Activated B cell treated with CpG ODN at 0.5 μM for 24 hours (primary cell): ENCODE measurements at places on chromosomes 2 and 18. TPM values are rescaled to one million over a fixed set of nuclear protein-coding genes. Genes with fewer than 3 reads are reported as not detected.

The C2orf80 gene
- total RNA-seq = not detected in 2 replicates

DNA sequence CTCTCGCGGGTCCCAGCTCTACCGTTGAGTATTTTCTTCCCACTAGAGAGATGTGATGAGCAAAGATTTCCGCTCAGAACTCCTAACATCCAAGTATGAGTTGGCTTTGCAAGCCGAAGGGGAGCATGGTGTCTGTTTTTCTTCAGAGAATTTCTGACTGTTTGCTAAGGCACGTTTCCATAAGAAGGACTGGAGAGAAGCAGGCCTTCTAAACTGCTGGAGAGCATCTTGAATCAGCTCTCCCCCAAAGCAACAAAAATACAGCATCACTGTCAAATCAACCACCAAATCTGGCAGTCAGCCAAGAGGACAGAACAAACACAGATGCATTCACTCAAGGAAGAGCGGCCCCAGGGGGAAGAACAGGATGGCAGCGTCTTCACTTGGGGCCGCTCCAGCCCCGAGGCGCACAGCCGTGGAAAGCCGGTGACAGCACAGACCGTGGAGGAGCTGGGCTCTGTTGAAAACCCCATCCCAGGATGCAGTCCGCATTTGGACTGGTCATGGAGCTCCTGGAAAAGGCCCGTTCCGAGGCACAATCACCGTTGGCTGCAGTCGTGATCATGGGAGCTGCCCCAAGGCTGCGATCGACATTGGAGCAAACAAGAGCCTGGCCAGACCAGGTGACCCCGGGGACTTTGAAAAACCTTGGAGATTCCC lies 101.4 kb downstream of the NFATC1 start:
- no peak for DNase-seq

DNA sequence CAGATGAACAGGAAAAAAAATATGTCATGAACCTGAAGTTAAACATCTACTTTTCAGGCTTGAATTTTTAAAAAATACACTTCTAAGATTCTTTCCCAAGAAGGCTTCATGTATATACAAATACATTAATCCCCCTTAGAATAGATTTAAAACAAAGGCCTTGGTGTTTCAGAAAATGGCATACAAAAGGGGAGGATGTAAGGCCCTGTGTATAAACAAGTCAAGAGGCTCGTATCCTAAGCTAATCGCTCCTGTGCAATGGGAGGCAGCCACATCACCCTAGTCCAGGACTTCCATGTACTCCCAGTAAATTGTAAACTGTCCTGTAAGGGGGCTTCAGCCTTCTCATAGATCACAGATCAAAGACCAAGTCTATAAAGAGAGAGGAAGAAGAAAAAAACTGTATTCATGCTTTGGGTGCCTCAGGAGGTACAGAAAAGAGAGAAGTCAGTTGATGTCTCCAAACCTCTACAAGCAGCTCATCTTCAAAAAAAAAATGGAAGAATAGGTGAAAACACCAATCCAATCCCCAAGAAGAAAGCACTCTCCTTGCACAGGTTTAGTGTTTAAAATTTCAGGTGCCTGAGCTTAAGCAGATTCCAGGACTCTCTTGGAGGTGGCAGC lies 53.9 kb downstream of the ANKRD44 start:
- no peak for DNase-seq

DNA sequence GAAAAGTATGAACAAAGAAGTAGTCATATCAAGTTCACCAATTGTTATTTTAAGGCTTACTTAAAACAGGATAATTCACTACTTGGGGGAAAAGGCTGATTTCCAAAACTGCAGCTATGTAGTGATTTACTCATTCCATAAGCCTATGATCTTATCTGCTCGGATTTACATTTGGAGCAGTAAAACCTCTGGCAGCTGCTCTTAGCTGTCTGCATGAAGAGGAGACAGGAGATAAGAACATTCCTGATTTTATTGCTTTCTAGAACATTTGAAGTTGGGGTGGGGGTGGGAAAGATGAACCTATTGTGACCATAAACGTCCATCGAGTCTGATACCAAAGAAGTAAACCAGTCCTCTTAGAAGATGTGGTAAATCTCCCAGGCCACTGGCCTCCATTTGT lies 120.9 kb downstream of the MMADHC start:
- DNase-seq = no peak

DNA sequence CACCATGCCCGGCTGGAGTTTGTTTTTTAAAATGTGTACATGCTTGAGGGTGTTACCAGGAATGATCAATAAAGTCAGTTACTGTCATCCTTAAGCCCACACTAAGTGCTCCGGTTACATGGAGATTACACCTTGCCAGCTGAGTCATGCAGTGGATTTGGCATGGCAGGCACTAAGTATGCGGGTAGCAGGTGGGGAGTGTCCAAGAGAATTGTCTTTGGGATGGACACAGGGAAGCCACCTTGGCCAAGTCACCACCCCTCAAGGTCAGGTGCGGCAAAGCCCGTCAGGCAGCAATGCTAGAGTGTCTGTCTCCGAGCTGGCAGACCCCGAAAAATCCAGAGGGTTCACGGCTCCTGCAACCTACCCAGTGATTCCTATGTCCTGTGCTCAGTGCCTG lies 54.8 kb downstream of the GBX2 start:
- DNase-seq = no peak
